ENCODE measurements at places on chromosomes 3 and 15.

DNA sequence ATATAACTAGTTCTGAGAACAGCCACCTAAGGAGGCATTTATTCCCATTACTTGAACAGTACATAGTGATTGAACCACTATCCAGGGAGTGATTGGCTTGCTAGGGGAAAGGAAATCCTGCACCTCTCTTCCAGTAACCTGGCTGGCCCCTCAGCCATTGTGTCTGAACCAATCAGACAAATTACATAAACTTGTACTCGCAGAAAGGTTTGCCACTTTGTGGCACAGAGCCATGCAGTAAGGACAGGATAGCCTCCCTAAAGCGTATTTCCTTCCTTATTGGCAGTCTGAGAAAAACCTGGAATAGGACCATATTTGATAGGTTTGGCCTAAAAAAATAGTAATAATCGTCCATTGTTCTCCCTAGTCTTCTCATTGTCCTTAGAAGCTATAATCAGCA lies 19.0 kb downstream of the CMSS1 start:
- no peak for DNase-seq

GRCh38 chr3:118761291-118761606 lies 273.4 kb downstream of the IGSF11 start:
- DNase-seq, result no peak

DNA sequence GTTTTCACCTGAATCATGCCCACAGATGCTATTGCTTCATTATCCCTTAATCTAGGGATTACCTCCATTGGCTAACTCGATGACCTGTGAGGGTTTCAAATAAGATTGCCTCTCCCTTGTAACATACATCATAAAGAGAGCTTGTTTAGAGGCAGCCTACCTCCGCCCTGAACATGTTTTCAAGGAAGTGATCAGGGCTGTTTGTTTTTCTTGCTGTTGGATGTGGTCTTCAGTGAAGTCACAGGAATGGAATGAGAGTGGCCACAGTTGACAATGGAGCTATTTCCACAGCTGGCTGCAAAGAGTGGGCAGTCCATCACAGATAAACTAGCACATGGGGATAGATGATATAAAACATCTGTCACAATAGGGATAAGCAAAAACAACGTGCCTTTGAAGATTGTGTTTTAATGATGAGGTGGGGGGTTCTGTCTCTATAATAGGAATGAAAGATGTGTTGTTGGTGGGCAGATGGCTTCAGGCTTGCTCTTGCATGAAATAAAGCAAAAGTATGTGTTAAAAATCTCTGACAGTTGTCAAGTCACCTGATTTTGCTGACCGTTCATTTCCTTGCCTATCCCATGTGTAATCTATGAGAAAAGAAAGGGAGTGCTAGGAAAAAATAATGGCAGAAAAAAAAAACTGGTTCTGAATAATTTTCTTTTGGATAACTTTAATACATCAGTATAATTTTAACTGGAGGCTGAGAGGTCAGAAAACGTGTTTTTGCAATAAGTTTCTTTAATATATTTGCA lies 642.3 kb downstream of the RBMS3 start:
- DNase-seq, result no peak

GRCh38 chr3:138068579-138069174 lies 46.7 kb downstream of the DZIP1L start:
- peak; percentile 86 for DNase-seq

- no peak for DNase-seq
Observed at GRCh38 chr3:69541711-69542088, 155.8 kb upstream of the FRMD4B start.

GRCh38 chr3:87370007-87370406 lies 93.6 kb upstream of the POU1F1 start:
- no peak for DNase-seq

- DNase-seq, result no peak
Observed at GRCh38 chr3:8491271-8492144, 10.1 kb upstream of the LMCD1 start.

- no peak for DNase-seq
Observed at GRCh38 chr15:65416845-65417416, 5.8 kb downstream of the IGDCC4 start.

DNA sequence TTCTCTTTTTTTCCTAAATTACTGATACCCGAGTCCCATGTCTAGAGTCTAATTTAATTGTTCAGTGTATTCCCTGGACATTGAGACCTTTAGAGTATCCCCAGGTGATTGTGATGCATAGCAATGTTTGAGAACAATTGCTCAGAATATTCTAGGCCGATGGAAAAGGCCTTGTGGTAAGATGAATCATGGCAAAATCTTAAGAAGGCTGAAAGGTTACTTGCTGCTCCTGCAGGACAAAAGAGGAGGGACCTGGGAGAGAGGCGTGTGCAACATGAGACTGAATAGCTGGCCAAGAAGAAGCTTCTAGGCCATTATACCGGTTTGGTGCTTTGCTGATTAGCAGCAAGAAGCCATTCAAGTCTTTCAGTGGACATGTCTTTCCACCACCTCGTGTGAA lies 256.6 kb downstream of the ROBO2 start:
- DNase-seq, result no peak
